Erythroblast (primary cell): ENCODE measurements at places on chromosomes 3 and 15.

- peak; percentile 10 for DNase-seq
These were observed 39.3 kb downstream of the C2CD4B start for GRCh38 chr15:62125773-62126172.

DNA sequence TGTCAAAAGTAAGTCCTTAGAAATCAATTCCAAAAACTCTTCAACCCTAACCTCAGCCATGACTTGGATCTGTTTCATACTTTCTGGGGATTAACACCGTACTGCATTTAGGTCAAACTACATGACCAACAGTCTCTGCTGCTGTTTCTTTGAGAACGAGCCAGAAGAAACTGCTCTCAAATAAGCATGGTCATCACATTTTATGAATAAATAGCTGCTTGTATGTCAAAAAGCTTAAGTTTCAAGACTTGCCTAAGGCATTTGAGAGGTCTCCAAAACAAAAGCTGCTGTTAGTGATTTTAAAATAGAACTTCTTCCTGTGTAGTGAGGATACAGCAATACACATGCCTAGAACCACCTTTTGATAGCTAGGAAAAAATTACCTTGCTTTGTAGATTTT is 166.3 kb upstream of the CHRM5 start:
- no peak for DNase-seq

- no peak for DNase-seq
These were observed 47.5 kb upstream of the IDH2 start for GRCh38 chr15:90149609-90150340.

GRCh38 chr15:55318588-55319494 is at the start of the genes PIGB and PIGBOS1:
TSS of gene PIGB (plus strand) at chr15:55319222. CDS start at chr15:55319251, 29 bp downstream.
TSS of gene PIGBOS1 (minus strand) at chr15:55319123. CDS start at chr15:55317792, 1,331 bp downstream.
- DNase-seq, result peak; percentile 92

GRCh38 chr3:138378990-138379389 is 30.6 kb downstream of the MRAS start:
- no peak for DNase-seq

DNA sequence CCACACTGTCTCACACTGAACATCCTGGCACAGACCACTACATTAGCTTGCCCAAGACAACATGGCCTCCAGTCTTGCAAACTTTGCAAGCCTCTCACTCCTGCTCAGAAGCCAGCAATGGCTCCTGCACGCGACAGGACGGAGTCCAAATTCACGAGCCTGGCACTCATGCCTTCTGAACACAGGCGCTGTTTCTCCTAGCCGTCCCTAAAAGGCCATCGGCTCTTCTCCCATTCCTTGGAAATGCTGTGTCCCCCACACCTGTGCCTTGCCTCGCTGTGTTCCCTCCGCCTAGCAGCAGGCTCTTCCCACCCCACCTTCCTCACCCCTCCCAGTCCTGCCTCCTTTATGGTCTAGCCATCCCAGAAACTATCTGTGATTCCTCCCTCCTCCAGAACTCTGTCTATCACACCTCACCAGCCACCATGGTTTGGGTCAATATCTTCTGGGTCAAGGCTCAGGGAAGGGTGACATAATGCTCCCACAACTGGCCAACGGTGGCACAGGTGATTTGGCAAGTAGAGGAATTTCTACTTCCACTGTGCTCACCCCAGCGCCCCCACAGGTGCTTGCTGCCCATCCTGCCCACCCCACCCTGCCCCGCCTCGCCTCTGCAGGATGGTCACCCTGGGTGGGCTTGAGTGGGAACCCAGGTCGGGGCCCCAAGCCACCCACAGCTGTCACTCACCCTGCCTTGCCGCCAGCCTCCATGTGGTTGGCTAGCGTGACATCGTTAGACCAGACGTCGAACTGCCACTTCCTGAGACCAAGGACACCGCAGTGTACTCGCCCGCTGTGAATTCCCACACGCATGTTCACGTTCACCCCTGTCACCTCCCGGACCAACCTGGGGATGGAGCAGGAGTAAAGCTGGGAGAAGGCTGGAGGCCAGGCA is 120.7 kb downstream of the ADCY5 start:
- DNase-seq, result no peak

GRCh38 chr15:45179221-45179985 is 8.4 kb downstream of the SHF start:
- peak; percentile 58 for DNase-seq

DNA sequence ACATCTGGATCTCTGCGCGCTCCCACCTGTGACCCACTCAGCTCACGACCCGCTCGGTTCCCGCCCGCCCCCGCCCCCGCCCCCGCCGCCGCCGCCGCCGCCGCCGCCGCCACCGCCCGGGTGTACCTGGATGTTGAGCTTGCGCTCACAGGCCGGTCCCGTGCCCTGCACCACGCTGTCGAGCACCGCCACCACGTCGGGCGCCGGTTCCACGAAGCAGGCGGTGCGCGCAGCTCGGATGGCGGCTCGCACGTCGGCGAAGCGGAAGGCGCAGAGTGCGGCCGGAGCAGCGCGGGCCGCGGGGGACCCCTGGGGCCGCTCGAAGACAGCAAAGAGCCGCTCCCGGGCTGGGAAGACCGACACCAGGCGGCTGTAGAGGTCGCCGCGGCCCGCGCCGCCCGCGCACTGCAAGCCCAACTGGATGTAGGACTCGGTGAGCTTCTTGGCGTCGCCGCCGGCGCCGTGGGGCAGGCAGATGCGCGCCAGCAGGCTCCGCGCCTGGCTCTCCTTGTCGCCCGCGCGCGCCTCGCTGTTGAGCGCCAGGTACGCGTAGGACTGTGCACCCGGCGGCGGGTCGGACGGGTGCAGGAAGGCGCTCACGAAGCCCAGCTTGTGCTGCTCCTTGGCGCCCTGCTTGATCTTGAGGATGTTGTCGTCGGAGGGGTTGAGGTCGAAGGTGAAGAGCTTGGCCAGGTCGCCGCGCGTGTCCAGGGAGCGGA is 1.1 kb downstream of the PLXND1 start:
- peak; percentile 65 for DNase-seq

GRCh38 chr3:177145954-177146353 is 51.3 kb downstream of the TBL1XR1 start:
- peak; percentile 42 for DNase-seq

DNA sequence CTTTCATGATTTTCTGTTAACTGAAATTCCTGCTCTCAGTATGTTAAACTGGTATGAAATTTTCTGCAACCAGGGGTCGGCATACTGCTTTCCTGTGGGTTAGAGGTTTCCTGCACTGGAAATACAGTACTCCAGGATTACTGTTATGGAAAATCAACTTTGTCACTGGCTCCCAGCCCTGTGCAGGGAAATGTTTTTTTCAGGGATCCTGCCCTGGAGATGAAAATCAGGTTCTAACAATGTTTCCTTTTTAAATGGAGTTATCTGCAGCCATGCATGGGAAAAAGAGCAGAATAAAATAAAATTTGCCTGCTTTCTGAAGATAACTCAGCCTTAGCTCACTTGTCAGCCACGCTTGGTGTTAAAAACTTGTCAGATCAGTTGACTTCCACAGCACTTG is 220.4 kb downstream of the IL5RA start:
- no peak for DNase-seq

GRCh38 chr15:63089260-63090043 is 32.2 kb upstream of the LACTB start:
- no peak for DNase-seq

DNA sequence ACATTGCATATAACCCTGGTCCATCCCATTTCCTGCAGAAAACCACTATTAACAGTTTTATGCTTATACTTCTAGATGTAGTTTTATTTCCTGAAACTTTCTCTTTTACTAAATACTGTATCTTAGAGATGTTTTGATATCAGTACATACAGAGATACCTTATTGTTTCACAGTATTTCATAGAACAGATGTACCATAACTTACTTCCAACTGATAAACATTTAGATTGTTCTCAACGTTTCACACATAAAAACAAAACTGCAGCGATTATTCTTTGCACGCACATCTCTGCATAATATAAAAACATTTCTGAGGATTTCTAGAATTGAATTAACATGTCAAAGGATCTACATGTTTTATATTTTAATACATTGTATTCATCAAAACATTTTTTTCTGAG is 2.6 kb downstream of the ZNF80 start:
- DNase-seq, result no peak

GRCh38 chr3:7710284-7710683 is 791.3 kb upstream of the LMCD1 start:
- DNase-seq, result no peak

- DNase-seq, result no peak
These were observed 8.7 kb upstream of the PTX3 start for GRCh38 chr3:157427901-157428300.

- DNase-seq, result no peak
These were observed 873 bp downstream of the CAPN7 start for GRCh38 chr3:15206662-15207576.

DNA sequence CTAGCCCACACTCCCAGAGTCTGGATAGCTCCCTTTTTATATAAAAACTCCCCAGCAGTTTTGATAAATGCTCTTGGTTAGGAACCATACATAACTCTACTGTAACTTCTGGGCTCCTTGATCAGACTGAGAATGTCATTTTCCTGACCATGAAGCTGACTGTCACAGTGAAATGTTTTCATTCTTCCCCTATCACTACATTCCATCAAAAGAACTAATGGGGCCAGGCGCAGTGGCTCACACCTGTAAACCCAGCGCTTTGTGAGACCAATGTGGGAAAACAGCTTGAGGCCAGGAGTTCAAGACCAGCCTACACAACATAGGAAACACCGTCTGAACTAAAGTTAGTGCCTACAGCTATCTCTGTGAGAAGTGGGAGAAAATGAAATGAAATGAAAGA is 72.8 kb upstream of the MYO5C start:
- DNase-seq, result no peak

- DNase-seq, result no peak
These were observed 41.9 kb downstream of the CMTM8 start for GRCh38 chr3:32280262-32280910.

DNA sequence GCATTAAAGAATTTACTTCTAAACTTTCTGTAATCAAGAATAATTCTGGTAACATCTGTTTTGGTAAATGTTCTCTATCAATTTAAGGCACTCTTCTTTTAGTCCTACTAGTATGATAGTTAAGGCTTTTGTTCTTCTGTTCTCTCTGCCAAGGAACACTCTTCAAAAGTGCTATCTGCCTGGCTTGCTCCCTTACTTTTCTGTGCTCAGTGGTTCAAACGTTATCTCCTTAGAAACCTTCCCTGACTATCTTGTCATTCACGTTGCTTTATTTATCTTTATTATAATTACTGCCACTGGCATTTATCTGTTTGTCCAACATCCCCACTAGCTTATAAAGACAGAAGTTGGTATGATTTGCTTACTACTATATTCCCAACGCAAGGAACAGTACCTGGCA is 59.2 kb downstream of the RFX7 start:
- peak; percentile 73 for DNase-seq

DNA sequence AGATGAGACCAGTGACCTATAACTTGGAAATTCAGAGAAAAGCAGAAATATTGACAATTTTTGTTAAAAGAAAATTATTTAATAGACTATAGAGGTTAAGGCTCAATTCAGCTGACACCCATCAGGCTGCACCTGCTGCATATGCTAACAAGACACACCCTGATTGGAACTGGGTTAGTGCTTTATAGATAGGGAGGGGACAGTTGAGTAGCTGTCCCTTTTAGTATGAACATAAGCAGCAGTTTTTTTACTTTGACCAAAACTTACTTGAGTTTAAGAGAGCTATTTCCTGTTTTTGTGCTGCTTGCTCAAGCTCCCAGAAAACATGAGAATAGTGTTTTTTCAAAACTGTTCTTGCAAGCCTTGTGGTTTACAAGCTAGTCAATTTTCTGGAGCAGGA is 292.6 kb downstream of the LRRC3B start:
- no peak for DNase-seq

DNA sequence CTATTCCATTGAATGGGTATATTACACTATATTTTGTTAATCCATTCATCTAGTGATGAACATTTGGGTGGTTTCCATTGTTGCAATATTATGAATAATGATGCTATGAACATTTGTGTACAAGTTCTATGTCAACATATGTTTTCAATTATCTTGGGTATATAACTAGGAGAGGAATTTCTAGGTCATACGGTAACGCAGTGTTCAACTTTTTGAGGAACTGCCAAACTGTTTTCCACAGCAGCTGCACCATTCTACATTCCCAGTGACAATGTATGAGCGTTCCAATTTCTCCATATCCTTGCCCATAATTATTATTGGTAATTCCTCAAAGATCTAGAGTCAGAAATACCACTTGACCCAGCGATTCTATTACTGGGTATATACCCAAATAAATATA is 24.1 kb upstream of the RORA start:
- DNase-seq, result no peak

DNA sequence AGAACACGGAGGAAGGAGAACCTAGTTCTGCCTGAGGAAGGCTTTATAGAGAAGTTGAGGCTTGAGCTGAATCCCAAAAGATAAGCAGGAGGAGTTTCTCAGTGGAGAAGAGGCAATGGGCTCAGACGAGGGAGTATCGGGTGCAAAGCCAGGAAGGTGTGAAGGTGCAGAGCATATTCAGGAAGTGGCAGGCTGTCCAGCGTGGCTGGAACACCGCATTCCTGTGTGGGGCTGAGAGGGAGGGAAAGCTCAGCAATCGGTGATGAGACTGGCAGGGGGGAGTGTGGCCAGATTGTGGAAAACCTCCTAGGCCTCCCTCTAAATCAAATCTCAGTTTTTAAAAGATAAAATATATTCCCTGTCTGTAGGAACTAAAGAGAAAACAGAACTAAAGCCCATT is 63.0 kb downstream of the ARHGAP31 start:
- DNase-seq, result no peak

DNA sequence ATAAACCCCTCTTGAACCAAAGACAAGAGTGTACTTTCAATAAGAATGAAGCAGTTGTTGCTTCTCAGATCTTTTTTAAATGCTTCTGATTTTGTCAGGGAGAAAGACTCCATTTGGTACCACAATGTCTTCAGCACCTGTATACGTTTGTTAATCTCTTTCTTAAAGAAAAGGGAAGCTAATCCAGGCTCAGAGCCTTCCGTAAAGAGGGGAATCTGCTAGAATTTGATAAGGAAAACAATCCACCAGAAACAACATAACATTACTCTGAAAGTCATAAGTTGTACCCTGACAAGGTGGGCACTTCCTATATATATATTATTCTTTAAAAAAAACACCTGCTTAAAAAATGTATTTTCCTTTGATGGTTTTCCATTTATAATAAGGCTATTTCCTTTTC is 19.8 kb downstream of the SH3BP5 start:
- no peak for DNase-seq

- no peak for DNase-seq
These were observed 148.7 kb upstream of the TGFBR2 start for GRCh38 chr3:30457726-30458125.

- no peak for DNase-seq
These were observed 10.7 kb downstream of the CHST14 start for GRCh38 chr15:40481341-40482074.

- DNase-seq, result no peak
These were observed 25.5 kb downstream of the ABTB1 start for GRCh38 chr3:127698286-127698685.

- DNase-seq, result no peak
These were observed 217.9 kb downstream of the TBC1D2B start for GRCh38 chr15:77859491-77860060.

DNA sequence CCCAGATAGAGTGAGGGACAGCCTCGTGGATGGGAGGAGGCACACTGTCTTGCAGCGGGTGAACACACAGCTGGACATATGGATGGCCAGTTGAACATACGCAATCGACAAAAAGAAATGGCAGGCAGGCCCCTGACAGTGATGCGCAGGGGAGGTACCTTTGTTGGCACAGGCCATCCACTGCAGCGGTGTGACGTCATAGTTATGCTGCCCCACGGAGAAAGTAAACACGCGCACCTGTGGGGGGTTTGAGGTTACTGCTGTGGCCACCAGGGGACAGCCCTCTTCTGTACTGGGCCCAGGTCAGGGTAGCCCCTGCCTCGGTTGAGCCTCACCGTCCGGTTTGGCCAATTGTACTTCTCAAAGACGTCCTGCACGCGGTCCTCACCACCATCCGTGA is 19.4 kb upstream of the TMEM115 start:
- DNase-seq, result no peak
